ENCODE measurements at places on chromosomes 13 and 19. TPM values are rescaled to one million over a fixed set of nuclear protein-coding genes. Genes with fewer than 3 reads are reported as not detected.
A peak's percentile ranks its signal among the peaks of the same experiment; 100 is the strongest.

FXYD1 gene
- 2.5 TPM for total RNA-seq

ZNF20 gene
- 4.8 TPM for total RNA-seq

CCL25 gene
- total RNA-seq, result not detected

BAX gene
- 45.8 TPM for total RNA-seq

FRY gene
- total RNA-seq, result 4.3 TPM

- DNase-seq, result no peak
Observed at GRCh38 chr19:45717983-45718650, 12.6 kb downstream of the FBXO46 start.

DNA sequence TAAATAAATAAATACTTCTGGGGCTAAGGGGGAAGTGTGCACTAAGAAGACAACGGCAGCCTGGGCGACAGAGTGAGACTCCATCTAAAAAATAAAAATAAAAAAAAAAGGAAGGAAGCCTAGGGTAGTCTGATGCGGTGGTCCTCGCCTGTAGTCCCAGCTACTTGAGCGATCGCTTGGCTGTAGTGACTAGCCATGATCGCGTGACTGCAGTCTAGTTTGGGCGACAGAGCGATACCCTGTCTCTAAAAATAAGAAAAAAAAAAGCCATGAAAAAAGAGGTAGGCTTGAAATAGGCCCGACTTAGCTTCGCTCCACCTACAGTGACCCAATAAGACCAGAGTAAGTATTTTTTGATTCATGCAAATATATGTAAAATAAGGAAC lies 661 bp upstream of the BABAM1 start:
- no peak for DNase-seq

GRCh38 chr13:24680921-24681604 lies 855 bp downstream of the ATP12A start:
- no peak for DNase-seq

DNA sequence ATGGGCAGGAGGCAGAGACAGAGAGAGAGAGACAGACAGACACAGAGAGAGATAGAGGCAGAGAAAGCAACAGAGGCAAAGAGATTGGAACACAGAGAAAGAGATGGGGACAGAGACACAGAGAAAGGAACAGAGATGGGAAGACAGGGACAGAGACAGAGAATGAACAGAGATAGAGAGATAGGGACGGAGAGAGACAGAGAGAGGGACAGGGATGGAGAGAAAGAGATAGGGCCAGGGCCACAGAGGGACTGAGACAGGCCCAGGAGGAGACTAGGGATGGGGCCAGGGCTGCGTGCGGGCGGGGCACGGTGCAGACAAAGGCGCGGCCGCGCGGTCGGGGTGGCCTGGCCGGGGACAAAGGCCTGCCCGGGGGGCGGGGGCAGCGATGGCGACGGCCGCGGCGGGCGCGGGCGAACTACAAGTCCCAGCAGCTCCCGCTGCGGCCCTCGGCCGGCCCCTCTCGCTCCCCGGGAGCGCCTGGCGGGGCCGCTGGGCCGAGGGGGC lies at the start of gene ZNF358:
Gene ZNF358, plus strand, starts transcription at position 459 of the 507 bp plus-strand sequence. CDS start 3,140 bp downstream, outside the sequence.
- peak; percentile 54 for DNase-seq

- DNase-seq, result no peak
Observed at GRCh38 chr19:57466489-57466888, 9.5 kb upstream of the VN1R1 start.

- DNase-seq, result no peak
Observed at GRCh38 chr19:15144046-15144646, 36.9 kb downstream of the SYDE1 start.

- DNase-seq, result peak; percentile 67
Observed at GRCh38 chr13:112748947-112749735, 59.3 kb downstream of the ATP11A start.

GRCh38 chr13:31970231-31970930 lies 61.2 kb upstream of the FRY start:
- DNase-seq, result peak; percentile 64

DNA sequence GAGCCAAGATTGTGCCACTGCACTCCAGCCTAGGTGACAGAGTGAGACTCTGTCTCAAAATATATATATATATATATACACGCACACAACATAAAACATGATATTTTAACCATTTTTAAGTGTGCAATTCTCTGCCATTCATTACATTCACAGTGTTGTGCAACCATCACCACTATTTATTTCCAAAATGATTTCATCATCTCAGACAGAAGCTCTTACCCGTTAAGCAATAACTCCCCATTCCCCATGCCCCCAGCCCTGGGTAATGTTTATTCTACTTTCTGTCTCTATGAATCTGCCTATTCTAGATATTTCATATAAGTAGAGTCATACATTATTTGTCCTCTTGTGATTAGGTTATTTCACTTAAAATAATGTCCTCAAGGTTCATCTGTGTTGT lies 20.3 kb downstream of the WDR88 start:
- peak; percentile 56 for DNase-seq

GRCh38 chr19:3323026-3323425 lies 43.4 kb upstream of the NFIC start:
- DNase-seq, result no peak

GRCh38 chr13:108213946-108214345 lies 1.4 kb downstream of the LIG4 start:
- no peak for DNase-seq

DNA sequence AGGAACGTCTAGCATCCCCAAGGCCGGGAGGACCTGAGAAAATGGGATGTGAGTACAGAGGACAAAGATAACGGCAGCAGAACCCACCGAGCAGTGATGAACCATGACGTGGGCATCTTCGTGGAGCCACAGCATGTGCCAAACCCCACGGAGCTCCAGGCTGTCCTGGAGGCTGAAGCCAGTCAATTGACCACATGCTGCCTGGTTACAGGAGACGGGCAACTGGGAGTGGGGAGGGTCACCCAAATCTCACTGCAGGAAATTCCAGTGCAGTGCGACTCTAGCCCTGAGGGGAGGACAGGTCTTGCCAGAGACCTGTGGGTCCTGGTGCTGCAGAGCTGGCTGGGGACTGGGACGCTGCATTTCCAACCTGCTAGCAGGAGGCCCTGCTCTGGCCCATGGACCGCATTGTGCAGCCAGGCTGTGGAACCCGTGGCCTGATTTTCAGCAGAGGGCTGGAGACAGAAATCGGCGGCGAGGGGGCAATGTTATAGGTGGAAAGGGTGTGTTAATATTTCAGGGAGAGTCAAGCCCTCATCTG lies 3.2 kb upstream of the GRTP1 start:
- no peak for DNase-seq

DNA sequence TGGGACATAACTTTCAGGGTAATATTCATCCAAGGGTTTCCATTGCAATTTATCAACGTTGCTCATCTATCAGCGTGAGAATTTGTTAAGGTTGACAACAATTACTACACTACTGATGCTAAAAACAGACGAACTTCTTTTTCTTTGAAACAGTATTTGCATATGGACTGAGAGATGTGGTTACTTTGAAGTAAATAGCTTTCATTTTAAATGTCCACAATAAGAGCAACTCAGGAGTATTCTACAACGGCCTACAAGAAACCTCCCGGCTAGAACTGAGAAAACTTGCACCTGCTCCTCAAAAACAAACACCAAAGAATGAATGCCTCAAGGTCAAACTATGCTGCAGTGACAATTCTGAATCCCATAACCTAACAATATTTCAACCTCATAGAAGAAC lies 238.4 kb downstream of the IRS2 start:
- no peak for DNase-seq

GRCh38 chr19:32570081-32570785 lies 10.8 kb upstream of the PDCD5 start:
- peak; percentile 66 for DNase-seq

- no peak for DNase-seq
Observed at GRCh38 chr13:21529146-21529893, 70.2 kb upstream of the ZDHHC20 start.
